ENCODE measurements at places on chromosomes 12 and 14. TPM values are rescaled to one million over a fixed set of nuclear protein-coding genes. Genes with fewer than 3 reads are reported as not detected.

GRCh38 chr12:42744539-42745182 is 155.1 kb upstream of the PRICKLE1 start:
- H3K4me1 ChIP-seq: no peaks in the 10 kb centered on the region
- H3K36me3 ChIP-seq: no peaks in the 10 kb centered on the region
- H3K27ac ChIP-seq: no peak overlapping the region
- DNase-seq: no peak
- H3K27me3 ChIP-seq: no peaks in the 10 kb centered on the region

SLCO1A2 gene
- total RNA-seq: not detected

RIPK3 gene
- 2.3 TPM for total RNA-seq

DNA sequence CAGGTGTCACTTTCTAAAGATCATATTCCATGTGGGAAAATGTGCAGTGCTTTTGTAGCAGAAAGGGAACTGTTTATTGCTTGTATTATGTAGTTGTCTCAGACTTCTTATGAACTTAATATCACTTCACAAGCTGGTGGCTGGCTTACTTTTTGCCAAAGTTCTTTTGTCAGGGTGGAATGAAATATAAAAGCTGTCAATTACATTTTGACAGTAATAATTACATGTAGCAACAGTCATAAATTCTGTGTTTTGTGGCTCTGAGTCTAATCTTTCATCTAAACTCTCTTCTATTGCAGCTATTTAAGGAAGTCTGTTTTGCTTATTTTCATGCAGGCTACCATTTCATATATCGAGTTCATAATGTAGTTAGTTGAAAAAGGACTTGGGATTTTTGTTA is 106.6 kb downstream of the OTOGL start:
- DNase-seq: no peak
- H3K36me3 ChIP-seq: no peaks in the 10 kb centered on the region
- H3K4me3 ChIP-seq: no peak overlapping the region
- H3K4me1 ChIP-seq: no peaks in the 10 kb centered on the region
- H3K27me3 ChIP-seq: no peaks in the 10 kb centered on the region

GRCh38 chr12:49017891-49018260 is 700 bp downstream of the PRKAG1 start:
- peak overlapping the region; percentile 85 for H3K4me3 ChIP-seq
- no peaks in the 10 kb centered on the region for H3K4me1 ChIP-seq
- H3K36me3 ChIP-seq: peaks cover 18% of the 10 kb centered on the region
- DNase-seq: no peak
- H3K27me3 ChIP-seq: no peaks in the 10 kb centered on the region

ASPG gene
- total RNA-seq: not detected

LRIG3 gene
- total RNA-seq: 12.3 TPM

- no peak overlapping the region for H3K27ac ChIP-seq
- no peaks in the 10 kb centered on the region for H3K4me1 ChIP-seq
- no peak for DNase-seq
- no peaks in the 10 kb centered on the region for H3K36me3 ChIP-seq
- no peak overlapping the region for H3K4me3 ChIP-seq
- no peaks in the 10 kb centered on the region for H3K27me3 ChIP-seq
Observed at GRCh38 chr14:96095581-96096476, 56.7 kb downstream of the C14orf132 start.

GRCh38 chr12:64621257-64621942 is 11.1 kb downstream of the RASSF3 start:
- H3K27ac ChIP-seq: peak overlapping the region; percentile 89
- no peak overlapping the region for H3K4me3 ChIP-seq
- H3K4me1 ChIP-seq: peaks cover 7% of the 10 kb centered on the region
- no peaks in the 10 kb centered on the region for H3K27me3 ChIP-seq

- peaks cover 8% of the 10 kb centered on the region for H3K4me1 ChIP-seq
- DNase-seq: no peak
- no peak overlapping the region for H3K27ac ChIP-seq
- peaks cover 14% of the 10 kb centered on the region for H3K27me3 ChIP-seq
Observed at GRCh38 chr14:30875788-30876053, 1.4 kb downstream of the COCH start.

FERMT2 gene
- total RNA-seq: 101 TPM

DNA sequence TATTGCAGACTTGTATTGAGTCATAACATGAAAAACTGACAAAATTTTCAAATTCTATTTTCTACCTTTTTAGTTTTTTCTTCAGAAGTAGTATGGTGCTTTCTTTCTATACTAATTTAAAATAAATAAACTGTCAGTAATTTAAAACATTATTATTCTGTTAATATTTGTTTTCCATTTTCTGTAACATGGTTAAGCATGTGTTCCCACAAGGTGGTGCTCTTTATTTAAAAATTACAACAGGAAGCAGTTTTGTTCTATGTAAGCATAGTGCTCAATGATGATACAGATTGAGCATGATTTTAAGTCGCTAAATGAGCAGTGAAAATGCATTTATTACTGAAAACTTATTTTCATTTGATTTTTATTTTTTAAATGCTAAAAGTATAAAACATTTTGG is 114.6 kb downstream of the PPFIA2 start:
- DNase-seq: no peak
- no peak overlapping the region for H3K4me3 ChIP-seq
- no peaks in the 10 kb centered on the region for H3K4me1 ChIP-seq

TSHR gene
- not detected for total RNA-seq

GRCh38 chr14:22915886-22916521 is 2.9 kb downstream of the RBM23 start:
- H3K27ac ChIP-seq: no peak overlapping the region
- no peak overlapping the region for H3K4me3 ChIP-seq
- DNase-seq: no peak

DNA sequence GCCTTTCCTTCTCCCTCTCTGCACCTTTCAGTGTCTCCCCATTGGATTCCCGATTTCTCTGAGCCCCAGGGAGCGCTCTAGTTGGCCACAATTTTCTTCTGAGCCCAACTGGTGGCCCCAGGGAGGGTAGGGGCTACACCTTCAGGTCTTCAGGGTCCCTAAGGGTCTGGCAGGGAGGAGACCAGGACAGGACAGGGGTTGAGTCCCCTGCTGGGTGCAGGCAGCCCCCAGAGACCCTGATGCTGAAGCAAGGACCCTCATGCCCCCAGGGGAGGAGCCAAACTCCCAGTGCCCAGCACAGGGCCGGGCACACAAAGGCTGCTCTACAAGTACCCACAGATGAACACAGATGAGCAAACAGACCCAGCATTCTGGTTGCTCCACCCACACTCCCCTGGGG is 12.7 kb downstream of the FOXN4 start:
- DNase-seq: no peak
- no peaks in the 10 kb centered on the region for H3K27me3 ChIP-seq
- no peaks in the 10 kb centered on the region for H3K4me1 ChIP-seq
- no peaks in the 10 kb centered on the region for H3K36me3 ChIP-seq

- H3K4me3 ChIP-seq: no peak overlapping the region
- no peak for DNase-seq
- no peaks in the 10 kb centered on the region for H3K27me3 ChIP-seq
- H3K27ac ChIP-seq: no peak overlapping the region
- no peaks in the 10 kb centered on the region for H3K4me1 ChIP-seq
Observed at GRCh38 chr12:109670731-109671130, 42.9 kb upstream of the FAM222A start.

LRRC10 gene
- not detected for total RNA-seq

- no peaks in the 10 kb centered on the region for H3K4me1 ChIP-seq
- DNase-seq: no peak
- H3K27me3 ChIP-seq: no peaks in the 10 kb centered on the region
- H3K4me3 ChIP-seq: no peak overlapping the region
- no peak overlapping the region for H3K27ac ChIP-seq
Observed at GRCh38 chr12:18261906-18262305, 588 bp downstream of the PIK3C2G start.

DNA sequence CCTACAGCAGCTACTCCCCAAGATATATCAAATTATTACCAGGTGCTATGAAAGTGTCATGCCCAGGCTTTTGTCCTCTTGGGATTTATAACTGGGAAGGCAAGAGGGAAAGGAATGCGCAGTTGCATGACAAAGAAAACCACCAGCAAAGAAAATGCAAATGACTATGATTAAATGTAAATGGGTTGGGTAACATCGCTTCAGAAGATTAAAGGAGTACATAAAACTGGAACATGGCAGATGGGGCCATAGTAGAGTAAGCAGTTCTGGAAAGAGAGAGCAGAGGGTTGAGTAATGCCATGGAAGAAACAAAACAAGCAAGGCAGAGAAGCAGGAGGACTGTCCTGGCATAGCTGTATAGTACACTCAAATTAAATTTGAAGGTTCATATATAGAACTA is 493.1 kb downstream of the NOVA1 start:
- H3K4me3 ChIP-seq: no peak overlapping the region
- H3K36me3 ChIP-seq: no peaks in the 10 kb centered on the region
- H3K4me1 ChIP-seq: no peaks in the 10 kb centered on the region
- no peak for DNase-seq

GRCh38 chr12:128224226-128224625 is 42.7 kb upstream of the TMEM132C start:
- H3K27me3 ChIP-seq: no peaks in the 10 kb centered on the region
- H3K27ac ChIP-seq: no peak overlapping the region
- H3K4me3 ChIP-seq: no peak overlapping the region

Data from ascending aorta (tissue), 2 donors.